AG09309 (cell line): ENCODE measurements at places on chromosomes 13 and 19.

DNA sequence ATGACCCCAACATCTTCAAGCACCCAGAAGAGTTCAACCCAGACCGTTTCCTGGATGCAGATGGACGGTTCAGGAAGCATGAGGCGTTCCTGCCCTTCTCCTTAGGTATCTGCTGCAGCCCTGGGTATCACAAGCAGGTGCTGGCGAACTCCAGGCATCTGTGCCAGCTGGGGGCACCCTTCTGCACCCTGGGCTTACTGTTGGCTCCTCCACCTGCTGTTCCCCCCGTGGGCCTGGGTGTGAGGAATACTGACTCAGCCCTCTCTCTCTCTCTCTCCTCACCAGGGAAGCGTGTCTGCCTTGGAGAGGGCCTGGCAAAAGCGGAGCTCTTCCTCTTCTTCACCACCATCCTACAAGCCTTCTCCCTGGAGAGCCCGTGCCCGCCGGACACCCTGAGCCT lies 13.0 kb downstream of the CYP2S1 start:
- DNase-seq: no peak

DNA sequence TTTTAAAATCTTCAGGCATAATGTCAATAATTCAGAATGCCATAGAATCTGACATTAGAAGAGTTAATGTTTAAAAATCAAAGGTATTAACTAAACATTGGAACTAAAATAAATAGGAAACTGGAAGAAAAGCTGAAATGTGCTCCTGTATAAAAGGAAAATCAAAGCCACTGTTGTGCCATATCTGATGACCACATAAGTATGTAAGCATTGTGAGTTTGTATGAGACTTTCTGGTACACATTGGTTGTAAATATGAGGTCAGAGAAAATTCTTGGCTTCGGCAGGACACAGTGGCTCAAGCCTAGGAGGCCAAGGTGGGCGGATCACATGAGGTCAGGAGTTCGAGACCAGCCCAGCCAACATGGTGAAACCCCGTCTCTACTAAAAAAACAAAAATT lies 48.3 kb upstream of the INTS6 start:
- DNase-seq: no peak

- no peak for DNase-seq
Measured at GRCh38 chr13:73701160-73701559, 433.0 kb downstream of the KLF12 start.

DNA sequence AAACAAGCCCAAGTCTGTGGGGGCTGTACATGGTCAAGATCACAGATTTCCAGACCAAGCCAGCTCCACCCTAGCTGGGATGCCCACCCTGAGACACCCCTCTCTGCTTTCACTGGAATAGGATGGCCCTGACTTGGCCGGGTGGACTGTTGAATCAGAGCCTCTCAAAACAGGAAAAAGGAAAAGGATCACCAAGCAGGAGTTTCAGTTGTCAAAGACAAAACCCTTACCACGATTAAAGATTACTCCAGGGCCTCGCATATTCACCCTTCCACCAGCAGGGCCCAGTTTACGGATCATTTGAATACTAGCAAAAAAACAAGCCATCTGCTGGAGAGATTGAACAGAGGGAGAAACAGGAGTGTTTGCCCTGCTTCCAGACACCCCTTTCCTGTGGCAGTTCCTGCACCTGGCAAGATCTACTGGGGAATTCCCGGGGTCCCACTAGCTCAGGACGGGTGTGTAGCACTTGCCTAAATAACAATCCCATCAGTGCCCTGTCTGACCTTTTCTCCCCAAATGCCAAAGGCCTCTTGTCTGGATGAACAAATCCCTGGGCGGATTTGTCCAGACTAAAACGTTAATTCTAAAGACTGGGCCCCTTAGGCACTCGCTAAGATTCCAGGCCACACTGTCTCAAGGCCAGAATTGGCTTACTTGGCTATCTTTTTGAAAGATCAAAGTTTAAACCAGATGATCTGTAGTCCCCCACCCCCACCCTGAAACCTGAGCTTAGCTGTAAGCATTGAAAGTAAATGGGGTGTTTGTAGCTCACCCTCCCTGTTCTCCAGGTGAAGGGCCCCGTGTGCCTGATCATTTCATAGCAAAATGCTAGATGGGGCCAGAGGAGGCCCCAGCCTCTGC lies 38.4 kb downstream of the ACTN4 start:
- DNase-seq: no peak

- peak; percentile 55 for DNase-seq
Measured at GRCh38 chr13:110044551-110045111, 258.2 kb upstream of the IRS2 start.

GRCh38 chr13:40348096-40348679 lies 318.3 kb downstream of the FOXO1 start:
- no peak for DNase-seq

DNA sequence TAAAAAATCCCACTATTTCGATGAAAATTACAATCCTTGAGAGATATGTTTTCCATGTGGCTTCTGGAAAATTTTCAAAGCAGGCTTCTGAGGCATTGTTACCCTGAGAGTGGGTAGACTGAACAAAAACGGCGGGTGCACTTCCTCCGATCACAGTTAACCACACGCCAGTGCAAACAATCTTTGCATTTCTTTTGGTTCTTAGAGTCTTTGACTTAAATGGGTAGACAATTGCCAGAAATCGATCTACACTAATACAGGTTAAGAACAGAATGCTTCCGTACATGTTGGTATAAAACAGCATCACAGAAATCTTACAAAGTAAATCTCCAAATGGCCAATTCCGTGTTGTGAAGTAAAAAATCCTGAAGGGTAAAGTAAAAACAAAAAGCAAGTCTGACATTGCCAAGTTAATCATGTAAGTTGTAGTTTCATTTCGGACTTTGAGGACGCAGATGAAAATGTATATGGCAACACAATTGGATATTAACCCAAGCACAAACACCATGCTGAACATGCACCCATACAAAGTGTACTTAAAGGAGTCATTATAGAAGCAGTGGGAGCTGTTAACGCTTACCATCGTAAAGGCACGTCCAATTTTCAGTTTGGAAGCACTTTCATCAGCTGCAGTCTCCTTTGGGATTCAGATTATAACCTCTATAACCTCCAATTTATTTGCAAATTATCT lies 927 bp downstream of the LPAR6 start:
- DNase-seq: no peak

DNA sequence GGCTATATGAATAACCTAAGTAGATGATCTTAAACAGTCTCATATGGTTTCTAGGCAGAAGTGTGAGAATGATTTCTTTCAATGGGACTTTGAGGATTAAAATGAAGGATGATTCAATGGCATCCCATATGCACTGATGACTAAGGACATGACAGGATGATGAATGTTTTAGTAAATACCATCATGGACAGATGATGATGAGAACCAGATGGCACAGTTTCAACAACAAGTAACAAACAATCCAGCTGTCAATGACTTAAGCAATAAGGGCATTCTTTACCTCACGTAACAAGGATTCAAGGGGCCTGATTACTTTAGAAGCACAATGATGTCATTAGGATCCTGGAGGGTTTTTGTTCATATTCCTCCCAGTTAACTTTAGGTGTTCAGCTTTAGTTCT lies 2678.4 kb downstream of the PCDH9 start:
- DNase-seq: peak; percentile 48

DNA sequence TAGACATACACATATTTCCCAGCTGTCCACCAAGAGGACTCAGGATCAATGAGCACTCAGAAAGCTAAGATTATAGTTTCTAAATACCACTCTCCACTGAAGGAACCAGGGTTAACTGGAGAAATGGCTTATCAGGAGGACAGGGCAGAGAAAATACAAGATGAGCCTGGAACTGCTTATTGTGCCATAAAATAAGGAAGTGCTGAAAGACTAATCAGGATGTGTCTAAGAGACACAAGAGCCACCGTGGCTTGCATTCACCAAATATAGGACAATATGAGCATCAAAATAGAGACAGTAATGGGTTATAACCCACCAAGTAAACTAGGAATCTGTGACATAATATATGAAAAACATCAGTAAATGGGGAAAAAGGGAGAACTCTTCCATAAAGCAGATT lies 32.8 kb downstream of the KLF12 start:
- DNase-seq: no peak

GRCh38 chr13:106535552-106536243 lies at the start of gene EFNB2:
Gene EFNB2 (minus strand): TSS chr13:106535662. CDS start chr13:106534964, 698 bp downstream.
- peak; percentile 59 for DNase-seq

DNA sequence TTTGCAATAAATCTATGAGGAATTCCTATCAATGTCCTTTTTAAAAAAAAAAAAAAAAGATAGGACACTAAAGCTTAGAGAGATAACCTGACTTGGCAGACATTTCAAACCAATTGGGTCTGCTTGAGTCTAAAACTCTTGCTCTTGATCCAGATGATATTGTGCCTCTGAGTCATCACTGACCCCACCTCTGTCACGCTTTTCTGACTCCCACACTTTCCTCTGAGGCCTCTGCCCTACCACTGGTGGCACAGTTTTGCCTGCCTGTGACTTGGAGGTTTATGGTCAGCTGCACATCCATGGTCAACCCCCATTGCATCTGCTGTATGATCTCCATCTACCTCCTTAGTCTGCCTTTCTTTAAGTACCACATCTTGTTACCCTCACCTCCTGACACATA lies 328.7 kb downstream of the SPRY2 start:
- no peak for DNase-seq

GRCh38 chr13:100597253-100597652 lies 8.7 kb upstream of the GGACT start:
- no peak for DNase-seq

- no peak for DNase-seq
Measured at GRCh38 chr19:18488403-18488723, 33.5 kb downstream of the ELL start.

GRCh38 chr19:19155495-19156219 lies 14.4 kb downstream of the MEF2B start:
- DNase-seq: no peak

DNA sequence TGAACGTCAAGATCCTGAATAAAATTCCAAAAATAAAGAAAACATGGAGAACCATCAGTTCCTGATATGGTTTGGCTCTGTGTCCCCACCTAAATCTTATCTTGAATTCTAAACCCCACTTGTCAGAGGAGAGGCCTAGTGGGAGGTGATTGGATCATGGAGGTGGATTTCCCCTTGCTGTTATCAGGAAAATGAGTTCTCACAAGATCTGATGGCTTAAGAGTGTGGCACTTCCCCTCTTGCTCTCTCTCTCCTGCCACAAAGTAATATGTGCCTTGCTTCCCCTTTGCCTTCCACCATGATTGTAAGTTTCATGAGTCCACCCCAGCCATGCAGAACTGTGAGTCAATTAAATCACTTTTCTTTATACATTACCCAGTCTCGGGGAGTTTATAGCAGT lies 827.4 kb downstream of the GPC5 start:
- no peak for DNase-seq

- no peak for DNase-seq
Measured at GRCh38 chr13:110597041-110597689, 18.2 kb upstream of the NAXD start.

- DNase-seq: peak; percentile 62
Measured at GRCh38 chr19:18995804-18996241, 37.5 kb downstream of the SUGP2 start.

DNA sequence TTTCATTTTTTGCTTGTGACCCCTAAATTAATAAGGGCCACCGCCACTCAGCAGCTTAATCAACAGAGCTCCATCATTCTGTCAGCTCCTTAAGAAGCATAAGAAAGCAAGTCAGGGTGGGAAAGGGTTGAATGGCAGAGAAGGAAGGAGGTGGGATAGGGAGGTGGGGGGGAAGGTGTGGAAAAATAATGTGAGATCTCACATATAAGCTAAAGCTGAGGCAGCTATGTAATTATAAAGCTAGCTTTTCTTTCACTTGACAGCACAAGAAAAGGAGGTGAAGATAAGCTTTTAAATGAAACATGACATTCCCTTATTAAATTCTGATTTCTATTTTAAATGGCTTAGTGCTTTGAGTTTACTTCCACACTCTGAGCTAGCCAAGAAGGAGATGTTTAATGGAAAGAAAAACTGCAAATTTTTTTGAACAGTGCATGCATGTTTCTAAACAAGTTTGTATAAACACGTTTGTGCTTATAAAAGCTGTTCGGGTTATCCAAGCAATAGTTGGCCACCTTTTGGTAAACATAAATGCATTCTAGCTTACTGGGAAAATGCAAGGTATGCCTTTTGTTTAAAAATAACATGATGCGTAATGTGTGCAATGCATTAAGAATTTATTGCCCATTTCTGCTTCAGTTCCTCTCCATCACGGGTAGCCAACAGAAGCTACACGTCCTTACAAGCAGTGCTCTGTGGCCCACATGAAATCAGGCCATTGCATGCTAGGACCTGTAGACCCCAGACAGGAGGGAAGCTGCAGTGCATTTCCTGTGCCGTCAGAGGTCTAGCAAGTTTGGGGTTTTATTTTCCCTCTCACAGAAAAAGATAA lies 96.2 kb downstream of the LHFPL6 start:
- no peak for DNase-seq

- DNase-seq: no peak
Measured at GRCh38 chr13:45198924-45199323, 1.9 kb downstream of the KCTD4 start.

DNA sequence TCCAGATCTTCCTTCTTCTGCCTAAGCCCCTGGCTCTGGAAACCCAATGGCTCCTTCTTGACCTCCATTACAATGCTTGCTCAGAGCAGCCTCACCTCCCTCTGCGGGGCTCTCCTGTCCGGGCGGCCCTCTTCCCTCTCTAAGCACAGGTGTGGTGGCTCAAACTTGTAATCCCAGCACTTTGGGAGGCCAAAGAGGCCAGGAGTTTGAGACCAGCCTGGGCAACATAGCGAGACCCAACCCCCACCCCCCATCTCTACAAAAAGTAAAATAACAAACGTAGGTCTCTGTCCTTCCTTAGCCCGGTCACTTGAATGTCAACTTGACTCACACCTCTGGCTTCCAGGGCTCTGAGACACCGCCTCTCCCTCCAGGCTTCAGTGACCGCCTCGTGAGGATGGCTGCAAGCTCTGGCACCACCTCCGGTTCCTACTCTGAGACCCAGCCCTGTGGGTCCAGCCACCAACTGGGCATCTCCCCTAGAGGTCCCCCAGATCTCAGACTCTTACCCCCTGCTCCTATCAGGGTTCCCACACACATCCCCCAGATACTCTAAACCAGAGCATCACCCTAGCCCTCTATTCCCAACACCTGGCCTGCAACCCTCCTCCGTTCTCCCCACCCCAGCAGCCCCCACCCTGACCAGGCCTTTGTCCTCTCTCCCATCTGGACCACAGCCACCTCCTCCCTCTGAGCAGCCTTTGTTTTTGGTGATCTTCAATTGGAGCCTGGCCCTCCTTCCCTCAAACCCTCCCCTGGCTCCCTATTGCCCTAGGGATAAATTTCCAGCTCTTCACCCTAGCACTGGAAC lies 4.7 kb upstream of the TLE2 start:
- DNase-seq: no peak

DNA sequence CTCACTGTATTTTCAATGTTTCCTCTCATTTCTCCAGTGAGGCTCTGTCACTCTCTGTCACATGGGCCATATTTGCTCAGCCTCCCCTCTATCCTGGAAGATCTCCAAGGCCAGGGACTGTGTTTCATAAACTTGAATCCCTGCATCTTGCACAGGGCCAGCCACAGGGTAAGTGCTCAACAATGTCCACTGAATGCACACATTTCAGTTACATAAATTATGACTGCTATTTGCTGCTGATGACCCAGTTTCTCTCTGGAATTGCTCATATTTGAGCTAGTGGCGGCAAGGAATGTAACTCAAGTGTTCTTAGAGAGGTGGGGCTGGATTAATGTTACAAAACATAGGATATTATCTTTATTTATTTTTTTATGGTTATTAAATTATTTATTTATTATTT lies 6.1 kb downstream of the CLC start:
- no peak for DNase-seq

GRCh38 chr13:109706015-109706715 lies 80.2 kb downstream of the IRS2 start:
- no peak for DNase-seq
